ENCODE measurements at places on chromosomes 1 and 21. TPM values are rescaled to one million over a fixed set of nuclear protein-coding genes. Genes with fewer than 3 reads are reported as not detected.

- no peak for DNase-seq
Observed at GRCh38 chr1:240575981-240576662, 35.8 kb downstream of the GREM2 start.

GRCh38 chr1:42350086-42350485 is 15.1 kb upstream of the FOXJ3 start:
- no peak for DNase-seq

GRCh38 chr1:183622013-183622412 is 13.6 kb downstream of the ARPC5 start:
- DNase-seq: no peak

DNA sequence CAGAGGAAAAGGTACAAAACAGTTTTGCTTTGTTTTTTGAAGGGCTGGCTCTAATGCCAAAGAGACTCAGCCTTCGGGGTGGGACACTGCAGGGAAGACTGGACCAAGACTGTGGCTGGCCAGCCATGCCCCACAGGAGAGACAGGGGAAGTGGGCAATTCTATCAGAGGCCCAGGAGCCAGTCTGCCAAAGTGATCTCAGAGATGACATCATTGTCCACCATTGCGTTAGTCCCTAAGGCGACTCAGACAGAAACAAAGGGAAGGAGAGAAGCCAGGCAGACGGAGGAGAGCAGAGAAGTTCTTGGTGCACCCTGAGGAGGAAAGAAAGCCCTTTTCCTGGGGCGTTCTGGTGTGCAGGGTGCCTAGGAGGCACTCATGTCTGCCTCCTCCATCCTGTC is 26.4 kb downstream of the OPTC start:
- DNase-seq: no peak

DNA sequence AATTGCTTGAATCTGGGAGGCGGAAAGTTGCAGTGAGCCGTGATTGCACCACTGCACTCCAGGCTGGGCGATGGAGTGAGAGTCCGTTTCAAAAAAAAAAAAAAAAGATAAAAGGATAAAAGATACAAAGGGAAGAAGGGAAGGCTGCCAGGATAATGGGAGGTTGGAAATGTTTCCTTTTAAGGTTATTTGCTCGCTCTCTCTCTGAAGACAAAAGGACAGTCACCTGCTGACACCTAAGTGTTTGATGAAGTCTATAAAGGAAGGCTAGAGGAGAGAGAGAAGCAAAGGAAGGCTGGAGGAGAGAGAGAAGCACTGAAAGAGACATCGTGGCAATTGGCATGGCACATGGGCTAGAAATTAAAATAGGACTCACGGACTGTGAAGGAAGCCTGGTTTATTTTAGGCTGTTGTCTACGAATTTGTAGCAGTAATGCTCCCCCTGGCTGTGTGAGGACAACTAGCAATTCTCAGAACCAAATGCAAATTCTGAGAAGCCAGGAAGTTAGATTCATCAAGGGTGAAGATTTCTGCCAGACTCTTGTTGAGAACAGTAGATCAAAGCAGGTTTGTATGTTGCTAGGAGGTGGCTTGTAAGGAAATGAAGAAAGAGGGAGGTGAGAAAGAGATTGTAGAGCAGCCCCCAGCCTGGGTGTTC is 154.2 kb downstream of the ZP4 start:
- DNase-seq: no peak

GRCh38 chr1:94872771-94873495 is 52.8 kb downstream of the SLC44A3 start:
- no peak for DNase-seq

- no peak for DNase-seq
Observed at GRCh38 chr1:95437011-95437410, 203.0 kb downstream of the RWDD3 start.

DNA sequence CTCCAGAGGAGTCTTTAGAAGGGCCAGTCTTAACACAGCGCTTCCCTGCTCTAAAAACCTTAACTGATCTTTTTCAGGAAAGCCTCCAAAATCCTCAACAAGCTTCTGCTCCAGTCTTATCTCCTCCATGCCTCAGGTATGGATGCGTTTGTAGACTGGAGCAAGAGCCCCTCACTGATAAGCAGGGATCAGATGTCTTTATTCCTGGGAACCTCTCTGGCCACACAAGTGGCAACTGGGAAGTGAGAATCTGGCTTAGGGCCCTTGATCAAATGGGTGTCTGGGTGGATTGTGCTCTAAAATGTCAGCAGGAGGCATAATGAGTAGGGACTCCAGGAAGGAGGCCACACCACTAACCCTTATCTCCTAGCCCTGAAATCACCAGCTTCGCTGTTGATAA is 1.4 kb downstream of the ZBTB8A start:
- no peak for DNase-seq

DNA sequence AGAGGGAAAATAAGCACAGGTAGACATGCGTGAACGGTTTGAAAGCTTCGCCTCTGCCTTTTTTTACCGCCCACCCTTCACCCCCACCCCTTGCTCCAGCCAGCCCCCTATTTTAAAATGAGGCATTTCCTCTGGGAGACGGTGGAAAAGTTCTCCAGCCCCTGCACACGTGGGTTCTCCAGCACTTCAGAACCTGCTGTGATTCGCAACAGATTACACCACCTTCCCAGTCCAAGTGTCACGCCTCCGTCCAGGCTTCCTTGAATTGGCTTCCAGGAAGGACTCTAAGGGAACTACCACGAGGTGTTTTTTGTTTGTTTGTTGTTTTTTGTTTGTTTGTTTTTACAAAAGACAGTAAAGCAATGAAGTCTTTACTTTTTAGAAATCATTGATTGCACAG is 2.6 kb downstream of the LRRC7 start:
- DNase-seq: no peak

Gene SLAMF6
- total RNA-seq: 0.85 TPM

DNA sequence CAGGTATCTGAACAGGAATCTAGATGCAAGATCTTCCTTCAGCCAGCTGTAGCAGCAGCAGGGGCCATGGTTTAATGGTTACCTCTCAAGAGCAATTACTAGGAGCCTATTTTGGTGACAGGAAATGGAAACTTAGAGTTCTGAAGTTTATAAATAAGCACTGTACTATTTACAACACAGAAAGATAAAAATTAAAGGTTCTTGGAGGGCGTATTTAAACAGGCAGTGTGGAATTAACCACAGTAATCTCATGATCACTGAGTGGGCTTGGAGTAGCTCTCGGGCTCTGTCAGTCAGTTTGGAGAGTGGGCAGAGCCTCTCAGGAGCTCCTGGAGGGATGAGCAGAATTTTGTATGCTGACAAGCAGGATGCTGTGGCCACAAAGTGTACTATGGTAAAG is 10.2 kb upstream of the FCRL5 start:
- no peak for DNase-seq

DNA sequence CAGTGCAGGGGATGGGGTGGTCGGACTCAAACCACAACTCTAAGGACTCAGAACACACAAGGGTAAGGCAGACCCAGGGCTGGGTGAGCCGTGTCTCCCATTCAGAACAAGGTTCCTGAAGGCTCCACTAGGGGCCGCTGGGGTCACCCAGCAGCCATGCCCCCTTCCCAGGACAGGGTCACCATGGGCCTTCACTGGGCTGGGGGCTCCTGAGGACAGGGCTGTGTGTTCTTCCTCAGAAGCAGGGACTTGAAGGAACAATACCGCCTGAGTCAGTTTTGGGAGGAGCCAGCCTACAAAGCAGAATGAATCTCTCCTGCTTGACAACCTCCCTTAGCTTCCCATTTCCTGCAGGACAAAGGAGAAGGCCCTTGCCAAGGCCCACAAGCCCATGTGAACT is 15.4 kb downstream of the RIMS3 start:
- no peak for DNase-seq

DNA sequence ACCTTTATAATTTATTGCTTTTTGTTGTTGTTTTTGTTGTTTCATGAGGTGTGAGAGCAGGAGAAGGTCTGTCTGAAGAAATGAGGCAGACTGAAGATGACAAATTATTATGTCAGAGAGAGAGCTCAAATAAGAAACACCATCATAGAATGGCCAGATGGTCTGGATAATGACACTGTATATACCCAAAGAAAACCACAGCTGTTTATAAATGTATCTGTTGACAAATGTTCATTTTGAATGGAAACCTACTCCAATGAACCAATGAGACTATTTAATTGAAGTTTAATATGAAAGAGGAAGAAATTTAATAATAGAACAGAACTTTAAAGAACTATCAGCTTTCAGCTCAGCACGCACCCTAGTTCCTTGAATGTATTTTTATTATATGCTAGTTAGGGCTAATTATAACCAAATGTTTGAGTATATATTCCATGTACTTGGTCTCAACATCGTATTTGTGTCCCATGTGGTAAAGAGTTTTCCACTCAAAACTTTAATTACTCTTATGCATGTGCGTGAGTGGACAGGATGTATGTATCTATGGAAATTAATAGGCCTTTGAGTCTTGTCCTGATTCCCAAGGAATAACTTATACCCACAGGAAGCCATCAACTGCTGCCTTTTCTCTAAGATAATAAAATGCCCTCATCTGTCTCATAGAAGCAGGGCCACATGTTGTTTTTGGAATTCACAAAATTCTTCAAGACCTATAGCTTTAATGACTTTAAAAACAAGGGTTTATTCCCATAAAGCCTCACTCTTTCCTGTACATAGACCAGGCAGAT is 202.7 kb downstream of the KCNK2 start:
- DNase-seq: no peak

DNA sequence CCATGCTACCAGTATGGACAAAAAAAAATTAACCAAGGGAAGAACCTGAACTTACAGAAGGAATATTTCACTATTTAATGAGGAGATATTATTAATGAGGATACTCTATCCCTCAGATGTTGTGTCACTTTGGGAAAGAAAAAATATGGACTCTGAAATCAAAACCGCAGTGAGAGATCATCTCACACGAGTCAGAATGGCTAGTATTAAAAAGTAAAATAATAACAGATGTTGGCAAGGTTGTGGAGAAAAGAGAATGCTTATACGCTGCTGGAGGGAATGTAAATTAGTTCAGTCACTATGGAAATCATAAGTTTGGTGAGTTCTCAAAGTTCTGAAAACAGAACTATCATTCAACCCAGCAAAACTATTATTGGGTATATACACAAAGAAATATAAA is 30.9 kb downstream of the TNFSF4 start:
- DNase-seq: no peak

Gene GFI1
- 0.85 TPM for total RNA-seq

GRCh38 chr1:21620011-21620410 is 49.1 kb downstream of the RAP1GAP start:
- no peak for DNase-seq

- no peak for DNase-seq
Observed at GRCh38 chr1:45345014-45345413, 4.8 kb upstream of the MUTYH start.

GRCh38 chr1:57966751-57967406 is 543.0 kb upstream of the DAB1 start:
- DNase-seq: no peak

GRCh38 chr1:200233393-200233792 is 176.4 kb downstream of the ZNF281 start:
- DNase-seq: no peak

DNA sequence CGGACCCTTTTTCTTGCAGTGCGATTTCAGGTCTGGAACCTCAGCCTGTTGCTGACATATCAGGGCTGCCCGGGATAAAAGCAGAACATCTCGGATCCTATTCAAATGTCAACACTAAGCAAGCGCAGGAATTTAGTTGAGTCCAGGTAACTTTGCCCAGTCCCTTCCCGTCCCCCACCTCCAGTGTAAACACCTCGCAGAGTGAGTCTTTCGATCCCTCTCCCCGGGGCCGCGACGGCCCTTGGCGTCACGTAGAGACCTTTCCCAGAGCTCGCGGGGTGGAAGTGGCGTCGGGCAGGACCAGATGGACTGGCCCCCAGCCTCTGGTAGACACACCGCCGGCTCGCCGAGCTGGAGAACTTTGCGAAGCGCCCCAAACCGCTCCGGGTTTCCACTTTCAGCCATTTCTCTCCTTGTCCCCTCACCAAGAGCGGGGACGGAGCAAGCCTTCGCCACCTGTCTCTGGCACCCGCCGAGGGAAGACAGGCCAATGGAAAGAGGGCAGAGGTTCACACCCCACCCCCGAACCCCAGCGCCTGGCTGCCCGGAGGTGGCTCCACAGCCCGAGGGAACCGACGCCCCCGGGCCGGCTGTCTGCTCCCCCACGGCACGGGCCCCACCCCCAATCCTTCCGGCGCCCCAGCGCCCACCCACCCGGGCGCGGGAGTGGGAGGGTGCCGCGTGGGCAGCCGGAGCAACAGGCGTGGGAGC is 570 bp downstream of the KCND3 start:
- DNase-seq: peak; percentile 62

DNA sequence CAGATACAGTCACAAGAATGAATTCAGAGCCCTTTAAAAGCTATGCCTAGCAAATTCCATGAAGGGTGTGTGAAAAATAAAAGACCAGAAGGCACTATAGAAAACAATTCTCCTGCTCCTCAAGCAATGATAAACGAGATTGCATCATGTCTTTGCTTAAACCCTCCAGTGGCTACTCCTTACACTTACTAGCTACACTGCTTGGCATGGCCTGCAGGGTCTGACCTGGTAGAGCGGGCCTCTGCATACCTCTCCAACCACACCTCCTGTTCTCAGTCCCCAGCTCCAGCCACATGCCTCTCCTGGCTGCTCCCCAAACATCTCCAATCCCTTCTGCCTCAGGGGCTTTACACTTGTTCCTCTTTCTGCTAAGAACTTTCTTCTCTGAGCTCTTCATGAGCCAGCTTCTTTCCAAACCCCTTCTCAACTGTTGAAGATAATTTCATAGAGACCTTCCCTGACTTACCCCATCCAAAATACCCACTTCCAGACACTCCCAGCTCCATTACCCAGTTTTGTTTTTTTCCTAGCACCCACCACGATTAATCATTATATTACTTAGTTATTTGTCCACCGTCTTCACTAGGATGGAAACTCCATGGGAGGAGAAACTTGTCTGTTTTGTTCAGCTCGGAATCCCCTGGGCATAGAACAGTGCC is 11.2 kb upstream of the CREG1 start:
- DNase-seq: no peak

Gene LCE1A
- not detected for total RNA-seq

Gene MAN1C1
- total RNA-seq: 29.4 TPM

Gene GBP6
- total RNA-seq: not detected

GRCh38 chr1:36420836-36421317 is 23.2 kb upstream of the LSM10 start:
- peak; percentile 96 for DNase-seq

DNA sequence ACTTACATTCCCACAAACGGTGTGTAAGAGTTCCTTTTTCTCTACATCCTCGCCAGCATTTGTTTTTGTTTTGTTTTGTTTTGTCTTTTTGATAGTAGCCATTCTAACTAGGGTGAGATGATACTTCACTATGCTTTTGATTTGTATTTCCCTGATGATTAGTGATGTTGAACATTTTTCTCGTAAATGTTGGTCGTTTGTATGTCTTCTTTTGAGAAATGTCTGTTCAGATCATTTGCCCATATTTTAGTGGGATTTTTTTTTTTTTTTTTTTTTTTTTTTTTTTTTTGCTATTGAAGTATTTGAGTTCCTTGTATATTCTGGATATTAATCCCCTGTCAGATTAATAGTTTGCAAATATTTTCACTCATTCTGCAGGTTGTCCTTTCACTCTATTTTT is 19.2 kb upstream of the GPR161 start:
- DNase-seq: no peak

Data from sciatic nerve (tissue), 2 donors.